NCI-H1105 (cell line): ENCODE measurements at places on chromosomes 1 and 21.

DNA sequence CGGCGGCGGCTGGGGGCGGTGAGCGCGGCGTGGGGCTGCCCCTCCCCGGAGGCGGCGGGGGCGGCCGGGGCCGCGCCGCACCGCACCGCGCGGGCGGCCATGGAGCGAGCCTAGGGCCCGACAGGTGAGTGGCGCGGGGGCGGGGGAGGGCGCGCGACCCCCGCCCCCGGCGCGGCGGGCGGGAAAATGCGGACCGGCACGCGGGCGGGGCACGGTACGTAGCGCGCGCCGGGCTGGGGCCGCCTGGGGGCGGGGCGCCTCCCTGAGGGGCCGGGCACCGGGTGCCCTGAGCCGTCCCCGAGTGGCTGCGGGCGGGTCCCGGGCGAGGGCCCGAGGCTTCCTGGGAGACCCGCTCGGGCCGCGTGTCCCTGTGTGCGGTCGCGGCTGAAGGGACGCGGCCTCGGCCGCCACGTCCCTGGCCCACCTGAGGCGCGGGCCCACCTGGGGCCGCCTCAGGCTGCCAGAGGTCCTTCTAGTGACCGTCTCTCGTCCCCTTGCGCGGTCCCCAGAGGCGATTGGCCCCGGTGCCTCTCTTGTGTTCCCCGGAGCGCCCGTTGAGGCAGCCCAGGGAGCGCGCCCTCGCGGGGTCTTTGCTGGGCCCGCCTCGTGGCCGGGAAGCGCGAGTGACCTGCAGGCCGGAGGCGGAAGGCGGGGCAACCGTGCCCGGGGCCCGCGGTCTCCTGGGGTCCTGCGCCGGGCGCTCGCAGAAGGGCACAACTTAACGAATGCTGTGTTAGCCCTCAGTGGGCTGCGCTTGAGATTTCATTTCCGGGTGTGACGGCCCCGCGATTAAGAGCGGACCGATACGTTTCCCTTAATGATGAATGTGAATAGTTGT is 500 bp downstream of the FAM20B start:
- DNase-seq: peak; percentile 80

- peak; percentile 21 for DNase-seq
These were observed 10.7 kb downstream of the CDC7 start for GRCh38 chr1:91511386-91511785.

DNA sequence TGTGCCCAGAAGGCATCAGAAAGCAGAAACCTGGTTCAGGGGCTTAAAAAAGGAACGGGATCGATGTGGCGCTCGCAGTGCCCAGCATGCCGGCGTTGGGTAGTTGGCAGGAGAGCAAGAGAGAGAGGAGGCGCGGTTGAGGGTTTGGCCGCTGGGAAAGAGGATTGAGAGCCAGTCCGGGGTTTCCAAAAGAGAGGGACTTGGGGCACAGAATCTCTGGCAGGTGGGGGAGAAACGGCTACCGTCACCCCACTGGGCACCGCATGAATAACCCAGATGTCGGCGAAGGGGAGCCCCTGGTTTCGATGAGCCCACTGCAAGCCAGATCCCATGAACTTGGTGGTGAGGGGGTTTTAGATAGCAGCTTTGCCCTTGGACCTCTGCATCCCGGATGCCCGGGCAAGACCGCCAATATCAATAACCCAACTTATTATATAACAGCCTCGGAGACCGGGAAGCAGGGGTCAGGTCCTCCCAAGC is 60.4 kb upstream of the ACOT11 start:
- DNase-seq: no peak

- no peak for DNase-seq
These were observed 223.4 kb upstream of the DUSP10 start for GRCh38 chr1:221965252-221965651.

- DNase-seq: no peak
These were observed 15.6 kb upstream of the TACSTD2 start for GRCh38 chr1:58592522-58593134.

- no peak for DNase-seq
These were observed 124.8 kb downstream of the DISC1 start for GRCh38 chr1:231751415-231751814.

DNA sequence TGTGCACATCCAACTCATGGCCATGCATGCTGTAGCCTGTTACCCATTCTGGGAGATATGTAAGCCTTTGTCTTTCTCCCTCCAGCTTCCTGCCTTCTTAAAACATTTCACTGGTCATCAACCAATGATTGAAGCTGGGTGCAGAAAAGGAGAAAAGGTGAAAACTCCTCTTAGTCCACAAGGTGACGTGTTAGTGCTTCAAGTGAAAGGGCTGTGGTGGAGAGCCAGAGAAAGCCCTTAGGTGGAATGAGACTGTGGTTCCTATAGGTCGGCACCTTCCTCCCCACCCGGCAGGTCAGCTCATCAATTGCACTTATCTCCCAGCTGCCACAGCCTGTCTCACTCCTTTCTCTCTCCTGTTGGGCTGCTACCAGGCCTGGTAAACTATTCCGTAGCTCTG is 30.4 kb downstream of the ERG start:
- DNase-seq: no peak

GRCh38 chr1:167476061-167476460 is 42.3 kb downstream of the CD247 start:
- DNase-seq: no peak

DNA sequence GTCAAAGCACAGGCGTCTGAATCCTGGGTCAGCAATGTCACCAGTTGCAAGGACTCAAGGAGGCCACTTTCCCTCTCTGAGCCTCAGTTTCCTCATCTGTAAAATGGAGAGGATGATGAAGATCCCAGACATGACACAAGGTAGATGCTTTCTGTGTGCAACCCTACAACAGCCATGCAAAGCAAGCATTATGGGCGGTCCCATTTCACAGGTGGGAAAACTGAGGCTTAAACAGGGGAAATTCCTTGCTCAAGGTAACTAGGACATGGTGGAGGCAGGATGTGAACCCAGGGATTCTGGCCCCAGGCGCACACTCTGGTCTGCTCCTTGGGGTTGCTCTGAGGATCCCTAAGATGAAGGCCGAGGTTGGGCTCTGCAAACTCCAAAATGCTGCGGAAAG is 311.0 kb downstream of the PTPRU start:
- no peak for DNase-seq

GRCh38 chr1:28755701-28756100 is 19.0 kb downstream of the YTHDF2 start:
- DNase-seq: no peak

DNA sequence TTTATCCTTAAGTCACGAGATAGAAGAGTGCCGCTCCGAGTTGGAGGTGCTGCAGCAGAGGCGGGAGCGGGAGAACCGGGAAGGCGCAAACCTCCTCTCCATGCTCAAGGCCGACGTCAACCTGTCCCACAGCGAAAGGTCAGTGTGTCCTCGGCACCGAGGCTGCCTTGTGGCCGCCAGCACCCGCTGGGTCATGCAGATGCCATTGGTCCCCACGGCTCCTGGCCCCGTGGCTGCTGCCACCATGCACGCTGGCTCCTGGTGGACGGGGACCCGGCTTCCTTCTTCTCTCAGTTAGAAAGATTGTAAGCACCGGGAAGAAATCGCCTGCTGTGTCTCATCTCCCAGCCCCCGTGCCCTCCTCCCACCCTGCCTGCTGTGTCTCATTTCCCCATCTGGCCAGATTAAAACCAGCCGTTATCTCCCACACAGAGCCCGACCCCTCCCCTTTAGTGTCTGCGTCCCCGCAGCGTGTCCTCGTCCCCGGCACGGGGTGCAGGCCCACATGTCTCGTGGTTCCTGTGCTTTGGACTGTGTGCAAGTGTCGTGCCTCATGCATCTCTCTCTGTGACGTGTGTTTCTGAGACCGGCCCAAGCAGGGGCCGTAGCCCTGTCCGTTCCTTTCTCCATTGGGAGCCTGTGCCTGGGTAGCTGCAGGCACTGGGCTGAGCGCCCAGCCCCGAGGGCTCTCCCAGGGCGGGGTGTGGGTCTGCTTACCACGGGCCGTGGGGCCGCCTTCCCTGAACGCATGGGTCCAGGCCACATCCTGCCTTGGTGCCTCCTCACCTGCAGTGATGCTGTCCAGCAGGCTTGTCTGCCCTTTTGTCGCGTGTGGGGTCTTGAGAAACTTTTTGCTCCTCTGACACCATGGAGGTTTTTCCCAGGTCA is 62.1 kb downstream of the PCNT start:
- no peak for DNase-seq

DNA sequence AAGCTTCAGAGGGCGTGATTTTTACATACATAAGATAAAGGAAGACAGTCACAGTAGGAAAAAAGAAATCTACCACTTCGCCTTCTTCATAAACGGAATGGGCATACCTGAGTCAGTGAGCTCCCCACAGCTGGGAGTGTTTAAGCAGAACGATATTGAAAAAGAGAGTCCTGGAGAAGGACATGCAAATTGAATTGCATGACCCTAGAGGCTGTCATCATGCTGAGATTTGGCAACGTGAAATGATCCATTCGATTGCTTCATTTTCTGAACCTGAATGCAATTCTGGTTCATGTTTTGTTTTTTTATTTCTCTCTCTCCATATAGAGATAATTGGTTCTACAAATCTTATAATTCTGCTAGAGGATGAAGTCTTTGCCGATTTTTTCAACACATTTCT is 3.7 kb downstream of the RGSL1 start:
- DNase-seq: no peak

- DNase-seq: no peak
These were observed 4.2 kb downstream of the HIVEP3 start for GRCh38 chr1:41914516-41914915.

DNA sequence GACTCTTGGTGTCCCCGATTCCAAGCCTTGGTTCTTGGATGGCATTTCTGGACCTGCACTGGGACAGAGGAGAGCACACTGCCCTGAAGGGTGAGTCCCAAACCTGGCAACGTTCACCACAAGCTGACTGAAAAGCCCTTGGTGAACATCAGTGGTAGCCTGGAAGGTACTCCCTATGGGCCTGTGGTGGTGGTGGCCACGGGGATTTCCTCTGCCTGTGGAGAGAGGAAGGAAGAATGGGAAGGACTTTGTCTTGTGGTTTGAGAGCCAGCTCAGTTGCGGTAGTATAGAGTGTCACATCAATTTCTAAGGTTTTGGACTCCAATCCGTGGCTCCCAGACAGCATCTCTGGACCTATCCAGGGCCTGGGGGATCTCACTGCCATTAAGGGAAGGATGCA is 50.7 kb downstream of the DNAH14 start:
- DNase-seq: no peak

- DNase-seq: no peak
These were observed 28.1 kb upstream of the SGIP1 start for GRCh38 chr1:66505671-66506392.

DNA sequence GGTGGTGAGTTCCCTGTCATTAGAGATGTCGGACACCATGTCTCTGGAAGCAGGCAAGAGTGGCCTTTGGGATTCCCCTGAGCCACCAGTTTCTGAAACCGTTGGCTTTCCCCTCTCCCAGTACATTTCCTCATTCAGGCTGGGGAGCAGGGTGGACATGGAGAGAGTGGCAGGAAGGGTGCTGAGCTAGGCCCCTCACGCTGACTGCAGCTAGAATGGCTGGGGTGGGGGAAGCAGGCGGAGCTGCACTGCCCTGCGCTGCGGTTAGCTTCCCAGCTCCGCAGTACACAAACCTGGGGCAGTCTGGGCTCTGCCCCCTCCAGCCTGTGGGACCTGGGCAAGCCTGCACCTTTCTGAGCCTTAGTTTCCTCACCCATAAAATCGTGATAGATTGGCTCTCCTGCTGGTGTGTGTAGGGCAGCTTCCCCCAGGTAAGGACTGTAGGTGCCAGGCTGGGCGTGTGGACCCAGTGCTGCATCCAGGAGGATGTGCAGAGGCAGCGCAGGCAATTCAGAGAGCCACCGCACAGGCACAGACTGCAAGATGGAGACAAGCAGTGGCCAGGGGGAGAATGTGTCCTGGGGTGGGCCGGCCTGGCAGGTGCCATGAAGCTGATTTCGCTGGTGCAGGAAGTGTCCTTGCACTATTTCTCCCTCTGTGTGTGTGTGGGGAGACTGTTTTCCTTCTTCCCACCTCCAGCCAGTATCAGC is 3.0 kb downstream of the PLA2G2F start:
- DNase-seq: no peak

DNA sequence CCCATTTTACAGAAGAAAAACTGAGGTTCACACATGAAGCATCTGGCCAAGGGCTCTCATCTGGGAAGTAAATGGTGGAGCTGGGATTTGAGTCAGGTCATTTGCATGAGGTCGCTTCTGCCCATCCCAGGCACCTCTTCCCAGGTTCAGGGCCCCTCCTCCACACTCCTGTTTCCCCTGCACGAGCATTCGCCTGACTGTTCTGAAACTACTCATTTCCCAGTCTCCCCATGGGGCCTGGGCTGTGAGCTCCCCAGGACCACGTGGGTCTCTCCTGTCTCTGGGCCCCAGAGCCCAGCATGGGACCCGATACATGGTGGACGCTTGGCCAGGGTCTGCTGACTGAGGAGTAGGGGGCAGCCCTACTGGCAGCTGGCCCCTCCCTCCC is 360.8 kb downstream of the MATN1 start:
- no peak for DNase-seq

DNA sequence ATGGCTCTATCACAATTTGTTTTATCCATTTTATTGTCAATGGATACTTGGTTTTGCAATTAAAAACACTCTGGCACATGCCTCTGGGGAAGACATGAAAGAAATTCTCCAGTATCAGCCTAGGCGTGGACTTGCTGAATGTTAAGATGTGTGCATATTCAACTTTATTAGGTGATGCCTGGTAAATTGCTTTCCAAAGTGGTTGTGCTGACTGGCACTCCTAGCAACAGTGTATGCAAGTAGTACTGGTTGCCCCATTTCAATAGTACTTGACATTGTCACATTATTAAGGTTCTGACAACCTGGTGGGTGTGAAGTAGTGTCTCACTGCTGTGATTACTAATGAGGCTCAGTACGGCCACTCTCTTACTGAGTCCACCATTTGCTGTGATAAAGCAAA is 48.1 kb downstream of the BEND5 start:
- DNase-seq: no peak

DNA sequence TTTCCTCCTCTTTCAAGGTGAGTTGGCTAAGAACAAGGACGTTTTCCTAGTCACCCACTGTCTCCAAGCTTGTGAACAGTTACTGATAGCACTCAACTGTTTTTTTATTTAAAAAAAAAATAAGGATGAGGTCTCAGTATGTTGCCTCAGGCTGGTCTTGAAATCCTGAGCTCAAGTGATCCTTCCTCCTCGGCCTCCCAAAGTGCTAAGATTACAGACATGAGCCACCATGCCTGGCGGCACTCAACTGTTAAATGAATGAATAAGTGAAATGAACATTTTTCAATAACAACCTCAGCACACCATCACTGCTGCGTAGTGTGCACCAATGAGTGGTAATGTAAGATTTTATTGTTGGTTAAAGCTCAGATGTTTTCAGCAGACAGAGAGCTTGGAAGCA is 214.1 kb upstream of the NRIP1 start:
- no peak for DNase-seq

- DNase-seq: peak; percentile 33
These were observed 805.3 kb downstream of the USP25 start for GRCh38 chr21:16535102-16535422.

- no peak for DNase-seq
These were observed 2.8 kb upstream of the CLDN14 start for GRCh38 chr21:36482673-36483072.

GRCh38 chr1:98453066-98453465 is 208.5 kb upstream of the SNX7 start:
- DNase-seq: peak; percentile 79

GRCh38 chr1:204726478-204726877 is 40.9 kb upstream of the LRRN2 start:
- DNase-seq: no peak
